ENCODE measurements at places on chromosomes 1 and 21. TPM values are rescaled to one million over a fixed set of nuclear protein-coding genes. Genes with fewer than 3 reads are reported as not detected.

The G0S2 gene
- total RNA-seq: 6.8 TPM

DNA sequence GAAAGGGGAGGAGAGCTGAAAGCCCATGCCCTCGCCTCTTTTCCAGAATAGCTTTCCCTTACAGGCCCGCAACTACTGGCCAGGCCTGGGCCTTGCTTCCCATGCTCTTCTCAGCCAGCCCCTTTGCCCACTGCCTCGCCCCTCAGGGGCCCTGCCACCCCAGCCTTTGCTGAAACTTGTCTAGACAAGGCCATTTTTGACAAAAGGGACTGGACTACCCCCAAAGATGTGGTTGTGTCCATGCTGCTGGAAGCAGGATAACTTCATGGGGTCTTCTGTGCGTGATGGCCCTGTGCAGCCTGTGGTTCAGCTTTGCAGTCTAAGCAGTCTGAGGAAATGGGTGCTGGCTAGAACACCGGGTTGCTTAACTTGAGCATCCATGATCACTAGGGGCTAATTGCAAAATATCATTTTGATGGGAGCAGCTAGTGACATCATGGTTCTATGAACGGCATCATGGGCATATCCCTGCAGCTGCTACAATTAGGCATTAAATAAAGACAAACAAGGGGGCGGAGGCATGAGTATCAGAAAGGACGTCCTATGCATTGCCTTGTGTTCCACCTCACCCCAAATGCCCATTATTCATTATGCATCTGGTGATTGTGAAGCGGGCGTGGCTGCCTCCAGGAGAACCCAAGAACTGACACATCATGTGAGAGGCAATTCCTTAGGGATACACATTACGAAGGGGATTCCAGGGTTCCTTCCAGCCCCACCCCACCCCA is 36.8 kb downstream of the NTPCR start:
- no peak for DNase-seq
- no peaks in the 10 kb centered on the region for H3K4me1 ChIP-seq
- peaks cover 32% of the 10 kb centered on the region for H3K36me3 ChIP-seq

DNA sequence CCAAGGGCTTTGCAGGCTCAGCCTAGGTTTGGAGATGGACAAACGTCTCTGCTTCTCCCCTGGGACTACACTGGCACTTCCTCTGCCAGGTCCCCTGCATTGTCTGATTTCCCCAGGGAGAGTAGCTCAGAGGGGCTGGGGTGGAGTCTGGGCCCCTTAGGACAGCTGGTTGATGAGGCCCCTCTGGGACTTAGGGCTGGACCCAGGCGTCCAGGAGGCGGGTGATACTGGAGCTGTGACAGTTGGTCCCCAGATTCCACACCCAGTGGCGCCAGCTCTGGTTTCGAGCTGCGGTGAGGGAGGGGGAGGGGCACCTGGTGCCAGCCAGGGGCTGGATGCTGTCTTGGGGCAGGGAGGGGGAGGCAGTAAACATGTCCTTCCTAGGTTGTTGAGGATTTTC is 7.4 kb upstream of the MEX3A start:
- H3K27ac ChIP-seq: no peak overlapping the region
- H3K27me3 ChIP-seq: peaks cover 7% of the 10 kb centered on the region
- H3K36me3 ChIP-seq: no peaks in the 10 kb centered on the region
- H3K4me1 ChIP-seq: peaks cover 8% of the 10 kb centered on the region

- no peak for DNase-seq
- no peak overlapping the region for H3K27ac ChIP-seq
- no peaks in the 10 kb centered on the region for H3K36me3 ChIP-seq
- H3K27me3 ChIP-seq: no peaks in the 10 kb centered on the region
These were observed 276.8 kb upstream of the C1orf174 start for GRCh38 chr1:4176841-4177240.

GRCh38 chr1:36411674-36412648 is 14.3 kb upstream of the LSM10 start:
- no peaks in the 10 kb centered on the region for H3K36me3 ChIP-seq
- H3K4me3 ChIP-seq: no peak overlapping the region
- peaks cover 14% of the 10 kb centered on the region for H3K4me1 ChIP-seq

DNA sequence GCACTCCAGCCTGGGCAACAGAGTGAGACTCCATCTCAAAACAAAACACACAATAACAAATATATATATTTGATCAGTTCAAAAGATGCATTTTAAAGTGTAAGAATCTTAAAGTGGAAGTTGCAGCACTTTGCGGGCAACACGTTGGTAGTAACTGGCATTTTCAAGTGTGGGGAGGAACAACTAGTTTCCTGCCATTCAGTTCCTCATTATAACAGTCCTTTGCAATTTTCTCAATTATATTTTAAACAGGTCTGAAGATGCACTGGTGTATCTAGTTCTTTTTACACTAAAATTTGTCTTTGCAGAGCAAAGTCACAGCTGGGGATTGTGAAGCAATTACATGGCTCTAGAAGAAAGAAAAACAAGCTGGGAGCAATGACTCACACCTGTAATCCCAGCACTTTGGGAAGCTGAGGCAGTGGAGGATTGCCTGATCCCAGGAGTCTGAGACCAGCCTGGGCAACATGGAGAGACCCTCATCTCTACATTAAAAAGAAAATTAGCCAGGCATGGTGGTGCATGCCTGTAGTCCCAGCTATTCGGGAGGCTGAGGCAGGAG is 25.3 kb downstream of the RRAGC start:
- peaks cover 16% of the 10 kb centered on the region for H3K36me3 ChIP-seq
- H3K4me3 ChIP-seq: no peak overlapping the region
- DNase-seq: no peak
- peaks cover 1% of the 10 kb centered on the region for H3K27me3 ChIP-seq
- H3K27ac ChIP-seq: no peak overlapping the region

DNA sequence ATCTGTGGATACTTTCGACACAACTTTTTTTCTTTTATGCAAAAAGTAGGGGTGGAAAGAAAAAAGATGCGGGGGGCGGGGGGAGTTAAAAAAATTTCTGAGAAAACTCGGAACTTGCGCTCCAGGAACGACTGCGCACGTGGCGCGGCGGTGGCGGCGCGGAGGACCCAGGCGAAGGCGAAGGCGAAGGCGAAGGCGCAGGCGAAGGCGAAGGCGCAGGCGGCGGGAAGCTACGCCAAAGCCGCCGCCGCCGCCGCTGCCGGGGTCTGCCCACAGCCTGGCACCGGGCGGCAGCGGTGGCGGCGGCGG is 208 bp upstream of the BARHL2 start:
- no peak overlapping the region for H3K4me3 ChIP-seq
- H3K36me3 ChIP-seq: no peaks in the 10 kb centered on the region
- H3K27me3 ChIP-seq: peaks cover 85% of the 10 kb centered on the region
- peaks cover 31% of the 10 kb centered on the region for H3K4me1 ChIP-seq
- no peak overlapping the region for H3K27ac ChIP-seq

- peaks cover 5% of the 10 kb centered on the region for H3K4me1 ChIP-seq
- no peak overlapping the region for H3K4me3 ChIP-seq
- DNase-seq: no peak
These were observed 5.8 kb downstream of the PRDM16 start for GRCh38 chr1:3074800-3075199.

DNA sequence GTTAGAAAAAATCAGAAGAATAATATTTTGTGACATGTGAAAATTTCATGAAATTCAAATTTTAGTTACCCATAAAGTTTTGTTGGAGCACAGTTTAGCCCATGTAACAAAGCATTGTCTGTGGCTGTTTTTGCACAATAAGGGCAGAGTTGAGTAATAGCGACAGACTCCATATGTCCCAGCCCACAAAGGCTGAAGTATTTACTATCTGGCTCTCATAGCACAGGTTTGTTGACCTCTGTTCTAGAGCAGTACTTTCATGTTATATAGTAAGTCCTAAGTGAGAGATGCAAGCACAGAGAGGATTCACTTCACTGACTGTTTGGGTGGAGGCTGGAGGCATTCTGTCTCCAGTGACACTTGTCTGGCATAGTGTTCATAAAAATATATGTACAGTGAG is 6.8 kb downstream of the LAMC1 start:
- no peak for DNase-seq
- H3K4me3 ChIP-seq: no peak overlapping the region
- H3K4me1 ChIP-seq: peaks cover 7% of the 10 kb centered on the region
- H3K27ac ChIP-seq: no peak overlapping the region
- no peaks in the 10 kb centered on the region for H3K36me3 ChIP-seq

GRCh38 chr1:90925928-90926869 is 95.6 kb downstream of the ZNF644 start:
- H3K4me1 ChIP-seq: peaks cover 5% of the 10 kb centered on the region
- no peak for DNase-seq
- no peak overlapping the region for H3K4me3 ChIP-seq
- H3K27me3 ChIP-seq: no peaks in the 10 kb centered on the region
- peaks cover 3% of the 10 kb centered on the region for H3K36me3 ChIP-seq
- no peak overlapping the region for H3K27ac ChIP-seq

GRCh38 chr1:24966724-24967346 is 36.8 kb upstream of the RUNX3 start:
- no peaks in the 10 kb centered on the region for H3K36me3 ChIP-seq
- DNase-seq: peak; percentile 35
- H3K4me1 ChIP-seq: peaks cover 81% of the 10 kb centered on the region
- H3K27ac ChIP-seq: no peak overlapping the region

DNA sequence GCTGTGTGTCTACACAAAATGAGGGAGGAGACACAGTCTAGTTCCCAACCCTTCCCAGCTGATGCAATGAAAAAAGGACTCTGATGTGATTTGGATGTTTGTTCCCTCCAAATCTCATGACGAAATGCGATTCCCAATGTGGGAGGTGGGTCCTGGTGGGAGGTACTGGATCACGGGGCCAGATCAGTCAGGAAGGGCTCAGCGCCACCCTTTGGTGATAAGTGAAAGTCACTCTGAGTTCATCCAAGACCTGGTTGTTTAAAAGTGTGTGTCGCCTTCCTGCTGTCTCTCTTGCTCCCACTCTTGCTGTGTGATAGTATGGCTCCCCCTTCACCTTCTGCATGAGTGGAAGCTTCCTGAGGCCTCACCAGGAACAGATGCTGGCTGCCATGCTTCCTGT is 63.2 kb downstream of the GNG4 start:
- no peak overlapping the region for H3K27ac ChIP-seq
- no peaks in the 10 kb centered on the region for H3K4me1 ChIP-seq
- no peak overlapping the region for H3K4me3 ChIP-seq
- no peaks in the 10 kb centered on the region for H3K36me3 ChIP-seq

DNA sequence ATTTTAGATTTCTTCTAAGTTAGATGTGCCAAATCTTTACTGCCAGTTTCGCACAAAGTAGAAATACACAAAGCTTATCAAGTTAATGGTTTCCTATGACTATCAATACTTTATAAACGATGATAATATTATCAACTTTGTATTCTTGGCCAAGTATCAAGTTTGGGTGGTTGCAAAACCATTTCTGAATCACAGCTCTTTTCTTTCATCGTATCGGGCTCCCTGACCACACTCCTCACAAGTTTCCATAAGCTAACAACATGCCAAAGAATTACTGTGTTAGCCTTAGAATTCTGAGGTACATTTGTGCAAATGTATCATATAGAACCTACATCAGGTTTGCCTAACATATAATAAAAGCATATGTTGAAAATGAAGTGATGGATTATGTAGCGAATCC is 311.0 kb downstream of the KCTD3 start:
- no peak overlapping the region for H3K27ac ChIP-seq
- DNase-seq: no peak
- H3K27me3 ChIP-seq: no peaks in the 10 kb centered on the region
- H3K4me1 ChIP-seq: no peaks in the 10 kb centered on the region
- no peak overlapping the region for H3K4me3 ChIP-seq

Data from CD4-positive, alpha-beta T cell (primary cell).